ENCODE measurements at places on chromosomes 3 and 15. TPM values are rescaled to one million over a fixed set of nuclear protein-coding genes. Genes with fewer than 3 reads are reported as not detected.

Gene LYZL4
- not detected for total RNA-seq

Gene CAND2
- 5.0 TPM for total RNA-seq

Gene MESD
- 18.9 TPM for total RNA-seq

Gene RPL14
- 377 TPM for total RNA-seq

Gene FOXB1
- not detected for total RNA-seq

Gene ALDH1A2
- total RNA-seq: 1.6 TPM

Gene SLC24A5
- total RNA-seq: not detected

Gene ABHD17C
- total RNA-seq: 10.7 TPM

Gene AADACL2
- total RNA-seq: not detected

Gene SLC6A1
- total RNA-seq: not detected

Gene FBXW12
- total RNA-seq: not detected

Gene TTLL13
- 0.16 TPM for total RNA-seq

Gene GOLGA8T
- 0.17 TPM for total RNA-seq

Gene PATL2
- total RNA-seq: 1.4 TPM

Gene REC114
- not detected for total RNA-seq

Gene SLC2A2
- total RNA-seq: not detected

Gene NR1I2
- total RNA-seq: under 0.01 TPM

Gene HOMER2
- total RNA-seq: 9.0 TPM

Gene RBM6
- 43.5 TPM for total RNA-seq

Gene GNB4
- total RNA-seq: 42.7 TPM

Gene CNTN4
- not detected for total RNA-seq

Gene SLC22A13
- total RNA-seq: 0.09 TPM
